ENCODE measurements at places on chromosomes 7 and 10. TPM values are rescaled to one million over a fixed set of nuclear protein-coding genes. Genes with fewer than 3 reads are reported as not detected.

- DNase-seq, result no peak
Measured at GRCh38 chr10:98268694-98269431, 869 bp upstream of the LOXL4 start.

DNA sequence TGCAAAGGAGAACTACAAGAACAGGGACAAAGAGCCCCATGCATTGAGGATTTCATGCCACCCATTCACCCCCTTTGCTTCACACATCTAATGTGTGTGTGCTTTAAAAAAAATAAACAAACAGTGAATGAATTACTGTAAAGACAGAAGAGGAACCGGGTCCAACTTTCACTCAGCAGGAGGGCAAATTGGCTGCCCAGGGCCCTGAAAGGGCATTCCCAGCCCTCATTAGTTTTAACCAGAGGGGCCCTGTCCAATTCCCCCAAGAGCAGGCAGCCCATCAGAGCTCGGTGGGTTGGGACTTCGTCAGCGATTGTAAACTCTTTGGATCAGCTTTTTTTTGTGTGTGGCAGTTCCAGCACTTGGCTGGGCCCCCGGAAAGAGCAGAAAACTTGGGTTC lies 73.6 kb upstream of the PDZD8 start:
- no peak for DNase-seq

DNA sequence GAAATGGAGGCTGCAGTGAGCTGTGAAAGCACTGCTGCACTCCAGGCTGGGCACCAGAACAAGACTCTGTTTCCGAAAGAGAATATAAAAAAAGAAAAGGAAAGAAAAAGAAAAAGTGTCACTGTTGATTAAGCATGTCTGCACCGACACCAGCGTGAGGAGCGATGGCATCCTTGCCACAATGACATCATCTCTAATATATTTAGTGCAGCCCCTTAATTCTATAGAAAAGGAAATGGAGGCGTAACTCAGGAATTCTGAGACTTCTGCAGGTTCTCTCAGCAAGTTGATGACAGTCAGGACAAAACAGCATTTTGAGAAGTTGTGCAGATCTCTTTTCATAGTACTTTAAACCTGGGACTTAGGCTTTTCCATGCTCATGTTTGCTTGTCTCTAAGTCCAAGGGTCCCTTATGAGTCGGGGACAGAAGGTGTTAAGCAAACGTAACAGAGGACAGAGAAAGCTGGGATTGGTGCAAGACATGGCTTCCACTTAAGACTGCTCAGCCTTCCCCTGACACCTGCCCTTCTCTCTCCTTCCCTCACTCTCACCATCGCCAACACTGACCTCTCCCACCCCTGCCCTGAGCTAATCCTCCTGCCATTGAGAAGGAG lies 16.9 kb upstream of the ANKRD1 start:
- DNase-seq, result no peak

DNA sequence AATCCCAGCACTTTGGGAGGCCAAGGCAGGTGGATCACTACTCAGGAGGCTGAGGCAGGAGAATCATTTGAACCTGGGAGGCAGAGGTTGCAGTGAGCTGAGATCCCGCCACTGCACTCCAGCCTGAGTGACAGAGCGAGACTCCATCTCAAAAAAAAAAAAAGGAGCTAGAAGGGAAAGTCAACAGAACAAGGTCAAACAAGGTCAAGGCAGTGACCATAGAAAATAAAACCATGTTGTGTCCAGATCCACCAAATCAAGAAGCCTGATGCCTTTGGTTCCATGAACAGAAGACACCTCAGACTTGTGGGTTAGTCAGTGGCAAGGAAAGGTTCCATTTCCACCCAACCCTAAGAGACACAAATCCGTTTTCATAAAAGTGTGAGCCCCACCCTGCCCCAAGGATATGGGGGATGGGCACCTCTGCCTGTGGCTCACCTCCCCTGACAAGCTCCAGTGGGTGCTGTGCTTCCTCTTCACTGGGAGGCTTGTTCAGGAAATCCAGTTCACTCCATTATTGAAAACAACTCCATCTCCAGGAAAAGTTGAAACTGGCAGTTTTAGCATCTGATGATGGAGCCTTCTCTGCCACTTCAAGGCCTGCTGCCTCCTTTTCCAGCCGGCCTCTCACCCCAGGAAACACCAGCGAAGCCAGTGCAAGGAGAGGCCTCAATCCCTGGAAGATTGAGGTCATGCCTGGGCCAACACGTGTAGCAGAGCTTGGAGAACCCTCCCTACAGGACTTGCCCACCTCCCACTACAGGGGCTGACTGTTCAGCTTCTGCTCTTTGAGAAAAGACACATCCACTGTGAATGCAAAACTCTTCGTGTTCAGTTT lies 152.9 kb downstream of the NRF1 start:
- no peak for DNase-seq

- DNase-seq, result no peak
Measured at GRCh38 chr7:81355911-81356310, 413.9 kb downstream of the HGF start.

DNA sequence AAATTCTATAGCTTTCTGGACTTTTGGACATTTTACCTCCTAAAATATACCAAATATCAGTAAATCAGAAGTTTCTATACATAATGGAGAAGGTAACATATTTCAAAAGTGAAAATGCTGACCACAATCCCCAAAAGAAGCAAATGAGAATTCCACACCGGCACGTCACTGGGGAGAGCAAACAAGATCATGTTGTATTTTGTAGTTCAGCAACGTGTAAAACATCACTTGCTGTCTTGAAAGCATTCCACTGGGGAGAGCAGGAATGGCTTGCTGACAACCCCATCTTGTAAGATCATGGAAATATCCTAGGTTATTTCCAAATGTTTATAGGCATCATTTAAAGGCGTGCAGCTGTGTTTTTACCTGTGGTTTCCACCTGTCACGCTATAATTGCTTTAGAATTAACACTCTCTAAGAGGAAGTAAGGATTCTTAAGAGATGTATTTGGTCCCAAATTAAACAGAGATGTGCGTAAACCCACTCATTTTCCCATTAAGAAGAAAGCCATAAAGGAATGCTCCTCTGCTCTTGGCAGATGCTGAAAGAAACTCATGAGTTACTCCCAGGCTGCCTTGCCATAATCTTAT lies 397.1 kb upstream of the POT1 start:
- DNase-seq, result no peak

GRCh38 chr10:28891058-28891713 lies 213.9 kb downstream of the BAMBI start:
- no peak for DNase-seq

- DNase-seq, result no peak
Measured at GRCh38 chr10:35398908-35399307, 62.6 kb downstream of the CCNY start.

DNA sequence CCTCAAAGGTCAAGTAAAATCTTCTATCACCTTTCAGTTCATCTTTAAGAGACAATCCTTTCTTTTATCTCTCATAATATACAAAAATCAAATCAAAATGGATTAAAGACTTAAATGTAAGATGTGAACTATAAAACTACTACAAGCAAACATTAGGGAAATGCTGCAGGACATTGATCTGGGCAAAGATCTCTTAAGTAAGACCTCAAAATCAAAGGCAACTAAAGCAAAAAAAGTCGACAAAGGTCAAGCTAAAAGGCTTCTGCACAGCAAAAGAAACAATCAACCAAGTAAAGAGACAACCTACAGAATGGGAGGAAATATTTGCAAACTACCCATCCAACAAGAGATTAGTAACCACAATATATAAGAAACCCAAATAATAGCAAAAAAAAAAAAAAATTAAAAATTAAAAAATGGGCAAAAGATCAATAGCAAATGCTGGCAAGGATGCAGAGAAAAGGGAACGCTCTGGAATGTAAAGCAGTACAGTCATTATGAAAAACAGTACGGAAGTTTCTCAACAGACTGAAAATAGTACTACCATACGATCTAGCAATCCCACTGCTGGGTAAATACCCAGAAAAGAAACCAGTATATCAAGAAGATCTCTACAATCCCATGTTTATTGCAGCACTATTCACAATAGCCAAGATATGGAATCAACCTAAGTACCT lies 41.7 kb downstream of the TNPO3 start:
- DNase-seq, result no peak

DNA sequence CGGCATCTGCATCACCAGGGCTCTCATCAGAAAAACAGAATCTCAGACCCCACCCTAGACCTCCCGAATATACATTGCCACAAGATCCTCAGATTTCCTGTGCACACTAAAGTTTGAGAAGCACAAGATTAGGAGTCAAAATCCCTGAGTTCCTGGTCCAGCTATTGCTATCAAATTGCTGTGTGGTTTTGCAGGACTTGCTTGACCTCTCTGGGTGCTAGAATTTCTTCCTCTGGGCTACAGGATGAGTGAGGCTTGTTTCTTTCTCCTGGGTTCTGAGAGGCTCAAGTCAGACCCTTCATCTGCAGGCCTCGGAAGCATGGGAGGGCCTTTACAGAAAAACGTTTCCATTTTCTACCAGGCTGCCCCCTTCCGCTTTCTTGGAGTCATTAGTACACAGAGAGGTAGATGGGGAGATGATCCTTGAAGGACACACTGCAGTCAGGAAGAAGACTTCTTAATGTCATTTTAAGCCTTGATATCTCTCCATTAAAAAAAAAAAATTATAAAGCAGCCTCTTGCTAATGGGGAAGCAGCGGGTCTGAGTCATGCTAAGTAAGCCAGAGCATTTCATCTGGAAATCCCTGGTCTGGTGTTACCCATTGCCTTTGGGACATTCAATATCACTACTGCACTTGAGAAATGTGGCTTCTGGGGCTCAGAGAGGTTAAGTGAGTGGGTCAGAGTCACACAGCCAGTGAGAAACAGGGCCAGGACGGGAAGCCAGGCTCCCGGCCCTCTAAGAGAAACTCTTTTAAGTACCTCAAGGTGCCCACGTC lies 173.5 kb downstream of the KCNMA1 start:
- no peak for DNase-seq

GRCh38 chr10:16011548-16011947 lies 151.2 kb upstream of the MINDY3 start:
- no peak for DNase-seq

- DNase-seq, result no peak
Measured at GRCh38 chr10:49429458-49429857, 33.6 kb upstream of the DRGX start.

- peak; percentile 89 for DNase-seq
Measured at GRCh38 chr10:86535132-86535882, 13.7 kb upstream of the WAPL start.

DNA sequence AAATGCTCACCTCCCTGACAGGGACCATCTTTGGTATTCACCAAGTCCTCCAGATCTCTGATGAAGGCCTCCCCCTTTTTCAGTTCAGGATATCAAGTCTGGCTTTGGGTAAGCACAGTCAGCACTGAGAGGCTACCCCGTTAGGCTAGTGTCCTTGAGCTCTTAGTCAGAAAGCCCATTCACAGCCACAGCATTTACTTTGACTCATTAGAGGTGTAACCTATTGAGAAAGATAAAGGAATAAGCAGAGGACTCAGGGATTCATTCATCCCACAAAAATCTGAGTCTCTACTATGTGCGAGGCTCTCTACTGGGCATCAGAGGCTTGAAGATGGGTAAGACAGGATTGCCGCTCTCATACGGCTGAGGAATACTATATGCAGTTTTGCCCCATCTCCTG lies 14.0 kb upstream of the RAMP3 start:
- peak; percentile 17 for DNase-seq

Gene CLDN3
- not detected for total RNA-seq

Gene LGI1
- 2.6 TPM for total RNA-seq

Gene GPR141
- total RNA-seq, result 0.71 TPM

Gene ELOVL3
- total RNA-seq, result not detected

Gene TDRD1
- 0.48 TPM for total RNA-seq

Gene MOGAT3
- total RNA-seq, result not detected

Gene IL6
- 2.4 TPM for total RNA-seq

Gene FGFBP3
- total RNA-seq, result 1.5 TPM

Gene LIMK1
- 22.3 TPM for total RNA-seq

Gene HK1
- total RNA-seq, result 75.6 TPM

Gene ABCA13
- 0.10 TPM for total RNA-seq

All from posterior vena cava (tissue), 2 donors.